Hematopoietic multipotent progenitor cell treated with erythropoietin and hydrocortisone succinate and interleukin-3 and kit ligand, for 8 days (in vitro differentiated cells): ENCODE measurements at places on chromosomes 2 and 18.

DNA sequence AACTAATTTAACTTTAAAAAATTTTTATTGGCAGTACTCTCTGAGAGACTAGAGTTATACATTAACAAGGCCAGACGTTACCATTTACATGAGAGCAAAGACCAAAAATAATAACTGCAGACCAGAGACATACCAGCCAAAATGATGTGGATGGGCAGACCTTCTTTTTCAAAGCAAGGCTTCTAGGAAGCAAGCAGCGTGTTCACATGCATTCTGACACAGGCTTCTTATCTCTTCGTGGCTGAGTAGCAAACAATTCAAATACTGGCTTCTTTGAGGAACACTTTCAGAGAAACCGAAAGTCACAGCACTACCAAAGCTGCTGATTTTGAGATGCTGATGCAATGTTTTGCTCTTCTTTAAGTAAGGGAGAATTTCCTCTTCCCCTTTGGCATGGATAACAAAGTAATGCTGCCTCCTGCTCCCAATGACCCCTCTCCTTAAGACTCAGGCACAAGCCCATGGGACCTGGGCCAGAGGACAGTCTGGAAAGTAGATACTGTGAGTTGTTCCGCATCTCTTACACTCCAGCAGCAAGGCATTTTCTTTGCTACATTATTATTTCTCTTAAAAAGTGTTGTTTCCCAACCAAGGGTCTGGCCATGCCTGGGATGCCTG, 181.9 kb downstream of the MREG start:
- peak; percentile 57 for DNase-seq

- DNase-seq, result no peak
Measured at GRCh38 chr18:13481331-13481730, 245.0 kb downstream of the FAM210A start.

- DNase-seq, result no peak
Measured at GRCh38 chr18:5632041-5632440, 88.2 kb upstream of the EPB41L3 start.

- DNase-seq, result peak; percentile 44
Measured at GRCh38 chr2:113886479-113887008, 3.3 kb upstream of the ACTR3 start.

DNA sequence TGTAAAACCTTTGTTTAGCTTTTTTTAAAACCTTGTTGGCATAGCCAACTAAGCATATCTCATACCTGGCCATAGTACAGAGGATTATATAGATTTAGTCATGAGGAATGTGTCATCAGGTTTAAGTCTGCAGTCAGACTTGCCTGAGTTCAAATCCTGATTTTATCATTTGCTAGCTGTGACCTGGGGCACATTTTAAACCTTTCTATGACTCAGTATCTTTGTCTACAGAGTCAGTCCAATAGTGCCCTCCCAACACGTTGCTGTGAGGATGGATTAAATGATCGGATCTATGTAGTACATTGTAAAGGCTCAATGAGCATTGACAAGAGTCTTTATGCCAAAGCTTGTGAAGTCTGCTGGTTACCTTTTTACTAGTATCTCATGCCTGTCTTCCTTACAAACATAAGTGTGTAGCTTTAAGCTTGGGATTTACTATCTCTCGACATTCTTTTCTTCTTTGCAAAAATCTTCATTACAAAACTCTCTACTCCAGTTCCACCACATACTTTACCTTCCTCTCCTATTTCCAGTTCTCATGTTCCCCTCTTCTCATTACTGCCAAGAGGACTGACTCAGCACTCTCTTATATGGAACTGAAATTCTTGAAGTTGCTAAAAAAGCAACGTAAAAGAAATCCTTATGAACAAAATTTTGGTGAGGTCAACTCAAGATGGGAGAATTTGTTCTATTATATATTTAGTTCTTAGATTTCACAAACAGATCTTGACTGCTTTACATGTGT, 68.1 kb upstream of the RBMS1 start:
- DNase-seq, result no peak

DNA sequence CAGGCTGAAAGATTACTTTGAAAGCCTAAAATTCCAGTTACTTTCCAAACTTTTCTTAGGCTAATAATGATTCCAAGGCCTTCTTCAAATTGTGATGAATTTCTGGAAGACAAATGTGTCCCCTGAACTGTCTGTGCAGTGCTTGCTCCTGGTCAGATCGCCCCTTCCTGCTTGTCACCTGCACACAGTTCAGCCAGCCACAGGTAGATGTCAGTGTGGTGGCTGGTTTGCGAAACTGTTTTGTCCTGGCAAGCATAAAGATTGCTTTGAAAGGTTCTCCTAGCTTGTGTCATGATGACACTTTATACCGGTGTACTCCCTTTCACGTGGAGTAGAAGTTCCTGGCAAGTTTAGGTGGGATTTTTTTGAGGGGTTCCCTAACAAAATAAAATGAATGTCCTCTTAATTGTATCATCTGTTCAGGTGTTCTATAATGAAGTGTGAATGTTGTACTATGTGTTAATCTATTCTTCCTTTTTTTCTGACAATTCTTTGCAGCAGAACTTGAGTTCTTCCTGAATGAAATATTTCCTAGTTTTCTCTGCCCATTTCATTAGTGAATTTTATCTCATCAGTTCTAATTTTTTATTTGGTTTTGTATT, 298.8 kb downstream of the ZNF407 start:
- DNase-seq, result peak; percentile 1

GRCh38 chr2:237471438-237472186, 15.4 kb upstream of the MLPH start:
- peak; percentile 65 for DNase-seq

GRCh38 chr2:201827621-201828020, 21.3 kb downstream of the CDK15 start:
- DNase-seq, result no peak
